ENCODE measurements at places on chromosomes 4 and X.

DNA sequence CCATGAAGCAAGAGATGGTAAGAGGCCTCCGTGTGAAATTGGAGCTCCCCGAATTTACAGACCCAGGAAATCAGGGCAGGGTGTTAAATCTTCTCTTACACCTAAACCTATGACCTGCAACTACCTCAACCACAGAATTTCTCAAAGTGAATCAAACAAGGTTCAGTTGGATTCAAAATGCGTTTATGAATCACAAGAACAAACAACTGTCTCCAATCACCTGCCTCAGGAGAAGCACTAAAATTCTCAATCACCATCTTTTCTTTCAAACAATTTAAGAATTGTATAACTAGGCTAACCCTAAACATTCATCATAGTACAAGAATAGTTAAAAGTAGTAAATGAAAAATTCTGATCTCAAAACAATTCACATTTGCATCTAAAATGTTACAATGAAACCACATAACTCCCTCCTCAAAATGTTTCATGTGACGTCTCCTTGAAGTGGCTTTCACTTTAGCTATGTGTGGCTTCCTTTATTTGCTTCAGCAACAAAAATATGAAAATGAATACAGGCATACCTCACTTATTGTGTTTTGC, 19.2 kb downstream of the PPP3CA start:
- H3K4me1 ChIP-seq, result peaks cover 5% of the 10 kb centered on the region
- no peaks in the 10 kb centered on the region for H3K27me3 ChIP-seq
- H3K4me3 ChIP-seq, result no peak overlapping the region
- no peaks in the 10 kb centered on the region for H3K36me3 ChIP-seq
- no peak overlapping the region for H3K27ac ChIP-seq
- no peak for DNase-seq

GRCh38 chrX:1476682-1477081, 24.0 kb upstream of the ASMTL start:
- no peak for DNase-seq
- H3K27ac ChIP-seq, result no peak overlapping the region
- no peaks in the 10 kb centered on the region for H3K4me1 ChIP-seq

DNA sequence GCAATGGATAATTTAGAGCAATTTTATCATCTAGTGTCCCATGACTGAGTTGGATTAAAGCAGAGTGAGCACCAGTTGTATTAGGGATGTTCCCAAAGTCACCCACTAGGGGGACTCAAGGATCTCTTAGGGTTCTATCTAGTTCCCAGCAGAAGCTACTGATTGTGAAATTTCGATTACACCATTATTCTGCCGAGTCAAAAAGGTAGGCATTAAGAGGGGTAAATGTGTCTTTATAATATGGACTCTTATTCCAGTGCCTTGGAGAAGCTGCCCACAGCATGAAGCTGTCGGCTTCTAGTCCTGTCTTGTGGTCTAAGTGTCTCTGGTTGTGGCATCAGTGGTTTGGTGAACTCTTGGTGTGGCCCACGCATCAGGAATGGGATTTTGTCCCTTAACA, 53.3 kb downstream of the RGS12 start:
- no peak overlapping the region for H3K27ac ChIP-seq
- H3K36me3 ChIP-seq, result no peaks in the 10 kb centered on the region
- H3K4me1 ChIP-seq, result no peaks in the 10 kb centered on the region
- H3K4me3 ChIP-seq, result no peak overlapping the region
- DNase-seq, result peak; percentile 80

DNA sequence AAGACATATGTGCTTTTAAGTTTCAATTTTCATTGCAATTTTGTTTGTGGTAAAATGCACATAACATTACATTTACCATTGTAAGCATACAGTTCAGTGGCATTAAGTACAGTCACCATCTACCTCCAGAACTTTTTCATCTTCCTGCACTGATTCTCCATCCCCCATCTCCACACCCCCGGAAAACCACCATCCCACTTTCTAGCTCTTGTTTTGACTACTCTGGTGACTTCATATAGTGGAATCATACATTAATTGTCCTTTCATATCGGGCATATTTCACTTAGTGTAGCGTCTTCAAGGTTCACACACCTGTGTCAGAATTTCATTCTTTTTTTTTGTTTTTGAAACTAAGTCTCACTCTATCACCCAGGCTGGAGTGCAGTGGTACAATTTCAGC, 143.5 kb downstream of the GPR143 start:
- no peaks in the 10 kb centered on the region for H3K36me3 ChIP-seq
- H3K4me3 ChIP-seq, result no peak overlapping the region
- no peak for DNase-seq
- H3K4me1 ChIP-seq, result no peaks in the 10 kb centered on the region
- no peak overlapping the region for H3K27ac ChIP-seq
- H3K27me3 ChIP-seq, result no peaks in the 10 kb centered on the region

DNA sequence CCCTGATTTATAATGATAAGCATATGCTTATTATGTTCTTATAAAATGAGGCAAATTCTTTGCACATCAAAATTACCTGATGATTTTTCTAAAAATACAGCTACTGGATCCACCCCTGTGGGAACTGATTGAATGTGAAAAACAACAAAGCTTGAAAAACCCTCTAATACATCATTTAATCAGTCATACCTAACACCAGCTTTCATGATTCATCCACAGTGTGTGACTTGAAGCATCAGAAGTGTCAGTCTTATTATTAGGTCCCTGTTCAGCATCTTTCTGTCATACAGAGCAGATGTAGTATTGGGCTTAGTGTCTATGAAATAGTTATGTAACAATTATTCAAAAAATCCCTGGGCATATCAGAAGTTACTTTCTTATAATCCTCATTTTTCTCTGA, 671.3 kb upstream of the GALNT7 start:
- no peaks in the 10 kb centered on the region for H3K4me1 ChIP-seq
- DNase-seq, result no peak
- H3K36me3 ChIP-seq, result no peaks in the 10 kb centered on the region
- no peak overlapping the region for H3K4me3 ChIP-seq
- no peak overlapping the region for H3K27ac ChIP-seq
